ENCODE measurements at places on chromosomes 6 and 20. TPM values are rescaled to one million over a fixed set of nuclear protein-coding genes. Genes with fewer than 3 reads are reported as not detected.
A peak's percentile ranks its signal among the peaks of the same experiment; 100 is the strongest.

The RIPOR3 gene
- 0.46 TPM for total RNA-seq

The LPIN3 gene
- total RNA-seq: 13.2 TPM

The DEFB124 gene
- not detected for total RNA-seq

The TAGAP gene
- total RNA-seq: not detected

- peak overlapping the region; percentile 31 for H3K4me3 ChIP-seq
- peak overlapping the region; percentile 6 for H3K27ac ChIP-seq
- H3K36me3 ChIP-seq: no peaks in the 10 kb centered on the region
Measured at GRCh38 chr6:169810066-169810989, 58.9 kb downstream of the ERMARD start.

DNA sequence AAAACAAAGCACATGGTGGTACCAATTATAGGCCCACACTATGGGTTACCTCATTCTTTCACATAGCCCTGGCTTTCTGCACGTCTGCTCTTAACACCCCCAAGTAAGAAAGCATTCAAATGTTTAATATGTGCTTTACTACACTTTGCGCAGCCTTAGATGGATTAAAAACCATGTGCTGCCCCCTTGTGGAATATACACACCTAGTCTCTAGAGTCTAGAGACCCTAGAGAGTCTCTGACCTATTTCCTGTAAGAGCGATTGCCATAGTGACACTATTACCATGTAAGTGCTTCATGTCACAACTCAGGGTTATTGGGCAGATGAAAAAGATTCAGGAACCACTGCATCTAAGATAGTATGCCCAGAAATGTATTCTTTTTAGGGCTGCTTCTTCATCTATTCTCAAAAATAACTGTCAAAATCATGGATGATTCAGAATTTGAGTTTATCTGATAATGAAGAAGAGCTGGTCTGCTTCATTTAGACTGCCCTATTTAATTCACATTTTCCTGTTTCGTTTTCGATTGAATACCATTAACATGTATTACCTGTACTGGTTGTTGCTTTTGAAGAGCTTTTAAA, 186.3 kb downstream of the ADGB start:
- H3K4me1 ChIP-seq: no peaks in the 10 kb centered on the region
- H3K27ac ChIP-seq: no peak overlapping the region
- H3K4me3 ChIP-seq: no peak overlapping the region
- no peaks in the 10 kb centered on the region for H3K36me3 ChIP-seq
- no peaks in the 10 kb centered on the region for H3K27me3 ChIP-seq

DNA sequence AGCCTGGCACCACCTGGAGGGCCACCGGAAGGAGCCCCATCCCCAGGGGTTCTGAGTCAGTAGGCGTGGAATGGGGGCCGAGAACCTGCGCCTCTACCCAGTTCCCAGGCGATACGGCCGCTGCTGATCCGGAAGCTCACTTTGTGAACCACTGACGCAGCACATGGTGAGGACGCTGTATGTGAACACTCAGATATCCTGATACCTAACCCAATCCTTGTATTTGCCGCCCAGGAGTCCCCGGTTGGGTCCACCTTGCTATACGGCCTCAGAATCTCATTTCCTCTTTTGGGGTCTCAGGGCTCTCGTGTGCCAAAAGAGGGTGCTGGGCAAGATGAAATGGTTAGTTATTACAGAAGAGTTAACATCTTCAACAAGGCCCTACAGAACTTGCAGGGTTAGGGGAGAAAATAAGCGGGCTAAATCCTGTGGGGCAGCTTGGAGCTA, 604 bp upstream of the RAB5IF start:
- no peaks in the 10 kb centered on the region for H3K4me1 ChIP-seq
- no peak for DNase-seq
- H3K27ac ChIP-seq: no peak overlapping the region
- no peaks in the 10 kb centered on the region for H3K27me3 ChIP-seq
- H3K36me3 ChIP-seq: peaks cover 25% of the 10 kb centered on the region
- H3K4me3 ChIP-seq: peak overlapping the region; percentile 51

GRCh38 chr6:3983778-3984177, 95.2 kb downstream of the FAM217A start:
- H3K27ac ChIP-seq: no peak overlapping the region
- H3K4me1 ChIP-seq: no peaks in the 10 kb centered on the region
- no peaks in the 10 kb centered on the region for H3K27me3 ChIP-seq
- no peak overlapping the region for H3K4me3 ChIP-seq

DNA sequence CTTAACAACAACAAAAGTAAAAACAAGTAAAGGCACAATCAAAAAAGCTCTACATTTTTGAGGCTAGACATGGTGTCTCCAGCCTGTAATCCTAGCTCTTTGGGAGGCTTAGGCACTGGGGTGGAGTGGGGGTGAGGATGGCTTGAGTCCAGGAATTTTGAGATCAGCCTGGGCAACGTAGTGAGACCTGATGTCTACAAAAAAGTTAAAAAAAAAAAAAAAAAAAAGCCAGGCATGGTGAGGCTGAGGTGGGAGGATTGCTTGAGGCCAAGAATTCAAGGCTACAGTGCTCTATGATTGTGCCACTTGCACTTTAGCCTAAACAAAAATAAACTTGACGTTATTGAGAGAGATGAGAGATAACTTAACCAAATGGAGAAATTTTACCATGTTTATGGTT, 60.1 kb downstream of the QKI start:
- no peaks in the 10 kb centered on the region for H3K27me3 ChIP-seq
- DNase-seq: no peak
- peaks cover 35% of the 10 kb centered on the region for H3K36me3 ChIP-seq
- H3K27ac ChIP-seq: no peak overlapping the region
- no peaks in the 10 kb centered on the region for H3K4me1 ChIP-seq
